CD4-positive, alpha-beta T cell (primary cell): ENCODE measurements at places on chromosomes 1 and 21. TPM values are rescaled to one million over a fixed set of nuclear protein-coding genes. Genes with fewer than 3 reads are reported as not detected.

GRCh38 chr1:49906365-49906764 lies 117.4 kb downstream of the AGBL4 start:
- no peak for DNase-seq

DNA sequence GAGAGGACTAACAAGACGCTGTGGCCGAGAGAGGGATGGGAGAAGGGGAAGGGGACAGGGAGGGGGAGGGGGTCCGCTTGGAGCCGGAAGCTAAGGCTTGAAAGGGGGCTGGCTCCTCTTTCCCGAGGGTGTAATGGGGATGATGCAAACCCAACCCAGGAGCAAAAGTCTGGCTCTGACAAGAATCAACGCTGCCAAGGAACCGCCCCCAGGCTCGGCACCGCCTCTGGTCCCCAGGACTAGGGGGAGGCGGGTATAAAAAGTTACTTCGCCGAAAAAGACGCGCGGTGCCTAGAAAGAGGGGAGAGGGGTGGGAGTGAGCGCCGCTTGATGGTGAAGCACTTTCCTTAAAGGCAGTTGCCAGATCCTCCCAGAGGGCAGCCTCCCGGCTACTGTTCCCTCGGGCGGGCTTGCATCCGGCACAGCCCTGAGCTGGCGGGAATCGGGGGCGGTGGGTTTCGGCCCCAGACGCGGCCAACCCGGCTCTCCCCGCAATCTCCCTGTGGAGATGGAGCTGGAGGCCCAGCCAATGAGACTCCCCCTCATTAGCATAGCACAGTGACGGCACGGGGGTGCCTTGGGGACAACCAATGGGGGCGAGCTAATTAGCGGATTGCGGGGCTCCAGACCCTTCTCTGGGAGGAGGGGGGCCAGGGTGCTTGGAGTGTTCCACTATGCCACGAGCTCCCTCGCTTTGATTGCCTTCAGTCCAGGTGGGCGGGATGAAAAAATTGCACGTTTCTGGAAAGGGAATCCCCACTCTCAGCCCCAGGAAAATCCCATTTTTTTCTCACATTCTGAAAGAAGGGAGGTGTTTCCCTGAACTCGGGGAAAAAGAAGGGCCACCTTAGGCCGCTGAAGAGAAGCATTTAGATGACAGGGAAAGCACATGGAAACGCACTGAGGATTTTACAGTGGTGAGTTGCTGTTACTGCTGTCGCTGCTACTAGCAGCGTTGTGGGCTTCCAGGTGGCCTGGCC lies at the start of gene KCNT2:
Gene KCNT2, minus strand, starts transcription at position 51 of the 980 bp plus-strand sequence. CDS start 131 bp downstream, outside the sequence.
- DNase-seq, result no peak

DNA sequence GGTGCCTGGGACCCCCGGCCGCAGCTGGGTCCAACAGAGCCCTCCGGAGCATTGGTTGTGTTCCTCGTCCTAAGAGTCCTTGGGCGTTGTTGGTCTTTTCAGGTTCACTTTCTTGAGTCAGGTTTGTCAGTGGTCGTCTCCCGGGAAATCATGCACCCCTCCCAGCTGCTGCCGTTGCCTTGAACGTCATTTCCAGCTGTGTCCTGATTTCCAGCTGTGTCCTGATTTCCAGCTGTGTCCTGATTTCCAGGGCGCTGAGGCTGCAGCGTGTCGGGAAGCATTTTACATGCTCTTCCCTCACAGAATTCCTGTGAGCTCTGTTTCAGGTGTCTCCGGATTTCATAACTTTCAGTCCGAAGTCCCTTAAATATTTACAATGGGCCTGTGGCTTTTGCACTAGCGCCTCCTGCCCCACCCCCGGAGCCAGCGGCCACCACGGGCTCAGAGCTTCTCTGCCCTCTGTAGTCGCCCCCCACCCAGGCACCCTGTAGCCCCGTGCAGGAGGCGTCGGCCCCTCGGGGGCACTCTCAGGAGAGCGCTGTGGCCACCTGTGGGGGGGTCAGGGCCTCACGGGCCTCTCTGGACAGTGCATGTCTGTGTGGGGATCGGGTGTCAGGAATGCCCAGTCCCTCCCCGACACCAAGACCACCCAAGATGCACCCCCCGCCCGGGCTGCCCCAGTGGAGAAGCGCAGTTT lies 66.7 kb downstream of the COL18A1 start:
- DNase-seq, result no peak

RGS4 gene
- not detected for total RNA-seq

PPP1R15B gene
- total RNA-seq, result 171 TPM

DNA sequence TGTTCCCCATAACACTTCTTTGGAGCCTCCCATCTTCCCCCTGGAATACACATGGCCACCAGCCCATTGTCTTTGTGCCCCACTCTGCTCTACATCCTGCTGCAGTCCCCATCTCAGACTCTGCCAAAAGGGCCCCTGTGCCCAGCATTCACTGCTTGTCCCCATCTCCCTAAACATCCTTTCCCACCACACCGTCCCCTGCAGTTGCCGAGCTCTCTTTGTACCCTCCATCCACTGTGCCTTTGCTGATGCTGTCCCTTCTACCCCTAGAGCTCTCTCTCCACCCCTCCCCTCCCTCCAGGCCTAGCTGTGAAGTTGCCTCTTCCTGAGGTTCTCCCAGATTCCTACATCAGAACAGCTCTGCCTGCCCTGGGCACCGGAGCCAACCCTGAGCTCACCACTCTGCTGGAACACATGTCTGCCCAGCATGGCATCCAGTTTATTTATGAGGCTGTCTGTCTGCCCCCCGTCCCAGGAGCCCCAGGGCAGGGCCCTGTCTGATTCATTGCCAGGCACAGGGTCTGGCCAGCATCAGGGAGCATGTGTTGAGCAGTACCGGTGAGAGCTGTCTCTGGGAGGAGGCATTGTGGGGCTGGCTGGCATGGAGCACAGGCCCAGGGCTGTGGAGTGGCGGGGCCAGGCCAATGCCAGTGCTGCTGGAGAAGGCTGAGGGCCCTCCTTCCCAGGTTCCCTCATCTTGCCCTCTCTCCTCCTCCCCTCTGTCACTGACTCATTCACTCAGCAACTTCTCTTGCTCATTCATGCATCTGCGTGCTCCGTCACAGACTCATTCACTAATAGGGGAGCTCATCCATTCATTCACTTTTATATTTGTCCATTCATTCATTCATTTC lies 28.8 kb downstream of the EDN2 start:
- DNase-seq, result no peak

- DNase-seq, result no peak
Measured at GRCh38 chr1:183025010-183025337, 1.8 kb downstream of the LAMC1 start.

NES gene
- total RNA-seq, result not detected

DNA sequence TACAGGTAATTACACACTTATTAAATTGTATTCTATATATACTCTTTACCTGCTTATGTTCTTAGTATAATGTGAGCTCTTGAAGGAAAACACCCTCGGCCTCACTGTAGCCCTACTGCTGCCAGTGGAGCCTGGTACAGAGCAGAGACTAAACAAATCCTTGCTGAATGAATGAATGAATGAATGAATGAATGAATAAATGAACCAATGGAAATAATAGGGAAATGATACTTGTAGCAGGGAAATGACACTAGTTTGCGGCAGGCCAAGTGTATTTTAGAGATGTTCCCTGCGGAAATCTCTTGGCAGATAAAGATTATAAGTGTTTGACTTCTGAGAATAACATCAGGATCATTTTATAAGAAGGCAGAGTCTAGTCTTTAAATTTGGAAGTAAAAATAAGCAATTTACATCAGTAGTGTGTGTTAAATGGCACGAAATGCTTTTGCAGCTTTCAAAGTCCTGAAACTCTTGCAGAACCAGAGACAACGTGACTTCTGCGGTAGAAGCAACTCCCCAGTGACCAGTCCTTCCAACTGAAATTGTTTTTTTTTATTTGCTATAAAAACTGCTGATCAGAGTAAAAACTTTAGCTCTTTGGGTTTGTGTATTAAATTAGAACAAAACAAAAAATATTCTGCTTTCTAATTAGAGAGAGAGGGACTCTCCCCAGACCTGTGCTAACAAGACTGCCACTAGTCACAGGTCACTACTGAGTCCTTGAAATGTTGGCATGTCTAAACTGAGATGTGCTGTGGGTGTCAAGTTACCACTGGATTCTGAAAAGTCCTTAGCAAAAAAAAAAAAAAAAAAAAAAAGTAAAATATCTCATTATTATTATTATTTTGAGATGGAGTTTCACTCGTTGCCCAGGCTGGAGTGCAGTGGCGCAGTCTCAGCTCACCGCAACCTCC lies 199.3 kb upstream of the MAP1LC3C start:
- no peak for DNase-seq

TMEM269 gene
- total RNA-seq, result 1.1 TPM

CLIC6 gene
- total RNA-seq, result 0.14 TPM

THEM4 gene
- total RNA-seq, result 24.0 TPM

EPHX1 gene
- 0.47 TPM for total RNA-seq

GRCh38 chr1:201545851-201546492 lies 7.0 kb downstream of the NAV1 start:
- DNase-seq, result no peak

GRCh38 chr1:185895208-185895900 lies 161.2 kb downstream of the HMCN1 start:
- no peak for DNase-seq

GJB3 gene
- not detected for total RNA-seq

DNA sequence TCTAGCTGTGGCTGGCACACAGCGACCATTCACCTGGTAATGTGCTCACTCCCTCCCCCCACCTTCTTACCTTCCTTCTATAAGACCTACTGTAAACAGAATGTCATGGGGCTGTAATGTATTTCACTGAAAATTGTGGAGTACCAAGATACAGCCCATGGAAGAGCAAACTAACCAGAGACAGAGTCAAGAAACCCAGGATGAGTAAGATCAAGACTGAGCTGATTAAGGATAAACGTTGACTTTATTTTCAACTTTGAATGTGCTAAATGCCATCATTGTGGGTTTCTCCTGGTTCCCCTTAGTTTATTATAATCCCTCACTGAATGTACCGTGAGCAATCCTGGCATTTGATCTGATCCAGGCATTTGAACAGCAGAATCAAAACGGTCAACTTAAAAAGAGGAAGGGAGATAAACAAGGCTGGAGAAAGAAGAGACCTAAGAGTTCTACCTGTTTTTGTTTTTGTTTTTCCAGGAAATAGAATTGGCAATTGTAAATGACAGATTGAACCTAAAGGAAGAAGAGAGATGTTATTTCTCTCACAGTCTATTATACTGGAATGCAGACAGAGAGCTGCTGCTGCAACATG lies 16.1 kb upstream of the ATP1B1 start:
- no peak for DNase-seq

INAVA gene
- 0.22 TPM for total RNA-seq

SAMSN1 gene
- 51.3 TPM for total RNA-seq

GRCh38 chr1:233598891-233599541 lies 14.9 kb upstream of the KCNK1 start:
- DNase-seq, result no peak

LAMB3 gene
- 0.31 TPM for total RNA-seq

POU3F1 gene
- 0.22 TPM for total RNA-seq
